Neural progenitor cell (in vitro differentiated cells): ENCODE measurements at places on chromosomes 3 and 15.

- no peak overlapping the region for H3K27ac ChIP-seq
- peaks cover 8% of the 10 kb centered on the region for H3K36me3 ChIP-seq
- no peaks in the 10 kb centered on the region for H3K4me1 ChIP-seq
- H3K4me3 ChIP-seq = no peak overlapping the region
Observed at GRCh38 chr3:38229036-38229435, 36.6 kb upstream of the SLC22A13 start.

- no peaks in the 10 kb centered on the region for H3K4me1 ChIP-seq
- no peak overlapping the region for H3K4me3 ChIP-seq
- no peaks in the 10 kb centered on the region for H3K36me3 ChIP-seq
- no peak overlapping the region for H3K27ac ChIP-seq
- no peak for DNase-seq
Observed at GRCh38 chr3:148601766-148602685, 95.7 kb upstream of the AGTR1 start.

GRCh38 chr3:159559771-159560170 is 428.9 kb upstream of the IL12A start:
- no peaks in the 10 kb centered on the region for H3K36me3 ChIP-seq
- DNase-seq = no peak
- H3K27ac ChIP-seq = no peak overlapping the region
- H3K27me3 ChIP-seq = peaks cover 36% of the 10 kb centered on the region

GRCh38 chr15:50180582-50180981 is 1.4 kb upstream of the SLC27A2 start:
- no peaks in the 10 kb centered on the region for H3K36me3 ChIP-seq
- no peak for DNase-seq
- no peak overlapping the region for H3K4me3 ChIP-seq
- H3K27me3 ChIP-seq = peaks cover 60% of the 10 kb centered on the region
